ENCODE measurements at places on chromosomes 6 and 20.

- no peak for DNase-seq
Observed at GRCh38 chr20:19996917-19997316, 20.2 kb upstream of the NAA20 start.

- no peak for DNase-seq
Observed at GRCh38 chr6:142735204-142735603, 209.8 kb downstream of the HIVEP2 start.

DNA sequence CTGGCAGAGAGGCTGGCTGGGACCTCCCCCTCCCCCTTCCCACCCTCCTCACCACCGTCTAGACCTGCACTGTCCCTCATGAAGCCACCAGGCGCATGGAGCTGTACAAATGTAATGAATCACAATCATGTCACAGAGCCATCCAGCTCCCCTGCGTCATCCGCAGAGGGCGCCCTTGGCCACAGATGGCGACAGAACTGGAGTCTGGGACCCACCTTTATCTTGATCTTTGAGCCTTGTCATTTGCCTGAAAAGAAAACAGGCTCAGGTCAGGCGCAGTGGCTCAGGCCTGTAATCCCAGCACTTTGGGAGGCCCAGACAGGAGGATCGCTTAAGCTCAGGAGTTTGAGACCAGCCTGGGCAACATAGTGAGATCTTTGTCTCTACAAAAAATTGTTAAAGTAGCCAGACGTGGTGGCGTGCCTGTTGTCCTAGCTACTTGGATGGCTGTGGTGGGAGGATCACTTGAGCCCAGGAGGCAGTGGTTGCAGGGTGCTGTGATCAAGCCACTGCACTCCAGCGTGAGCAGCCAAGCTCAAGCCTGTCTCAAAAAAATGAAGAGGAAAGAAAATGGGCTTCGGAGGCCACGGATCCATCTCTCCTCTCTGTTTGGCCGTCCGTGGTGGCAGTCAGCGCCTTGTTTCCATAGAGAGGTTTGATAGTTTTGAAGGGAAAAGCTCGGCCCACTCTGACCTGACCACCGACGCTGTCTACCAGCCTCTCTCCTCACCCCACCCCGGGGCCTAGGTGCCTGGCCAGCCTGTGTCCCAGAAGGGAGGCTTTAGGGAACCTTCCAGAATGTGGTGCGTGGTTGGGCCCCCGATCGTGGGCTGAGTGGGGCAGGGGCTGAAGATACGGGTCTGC lies 6.2 kb downstream of the COL9A3 start:
- no peak for DNase-seq

DNA sequence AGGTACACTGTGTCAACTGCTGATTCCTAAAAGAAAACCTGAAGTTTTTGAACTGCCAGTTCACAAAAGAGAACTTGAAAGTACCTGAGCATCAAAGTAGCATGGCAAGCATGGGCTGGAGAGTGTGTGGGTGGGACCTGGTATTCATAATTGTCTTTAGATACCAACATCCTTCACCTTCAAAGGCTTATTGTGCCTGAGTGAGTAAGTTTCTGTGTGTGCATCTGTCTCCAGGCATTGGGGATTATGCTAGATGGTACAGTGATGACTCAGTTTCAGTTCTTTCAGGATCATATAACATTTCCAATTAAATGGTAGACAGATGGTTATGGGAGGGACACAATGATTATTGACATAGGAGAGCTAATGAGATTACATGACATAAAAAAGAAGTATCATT lies 238.5 kb downstream of the ZFAND3 start:
- DNase-seq: peak; percentile 16

DNA sequence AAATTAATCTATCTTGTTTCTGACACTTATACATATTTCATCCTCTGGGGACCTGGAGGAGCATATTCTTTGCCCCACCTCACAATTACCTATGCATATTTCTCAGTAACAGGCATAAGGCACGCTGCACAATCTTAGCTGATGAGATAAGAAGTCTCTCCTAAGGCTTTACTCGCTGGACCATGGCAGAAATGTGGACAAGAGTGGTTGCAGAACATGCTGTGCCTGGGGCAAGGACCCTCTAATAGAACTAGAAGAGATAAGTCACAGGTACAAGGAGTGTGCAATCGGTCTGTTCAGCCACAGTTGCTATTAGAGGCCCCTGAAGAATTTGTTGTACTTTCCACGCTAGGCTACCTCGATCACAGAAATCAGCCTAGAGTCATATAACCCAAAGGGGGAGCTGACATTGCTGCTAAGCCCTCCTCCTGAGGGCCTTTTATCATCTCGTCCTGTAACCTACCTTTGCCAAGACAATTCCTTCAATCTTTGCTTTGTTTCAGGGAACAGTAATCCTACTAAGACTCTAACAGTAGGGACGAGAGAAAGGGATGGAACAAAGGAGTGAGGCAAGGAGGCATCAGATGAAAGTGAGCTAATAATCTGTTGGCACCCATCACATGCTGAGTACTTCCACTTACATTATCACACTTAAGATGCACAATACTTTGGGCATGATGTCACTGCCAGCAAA lies 16.1 kb upstream of the DEFB129 start:
- no peak for DNase-seq

DNA sequence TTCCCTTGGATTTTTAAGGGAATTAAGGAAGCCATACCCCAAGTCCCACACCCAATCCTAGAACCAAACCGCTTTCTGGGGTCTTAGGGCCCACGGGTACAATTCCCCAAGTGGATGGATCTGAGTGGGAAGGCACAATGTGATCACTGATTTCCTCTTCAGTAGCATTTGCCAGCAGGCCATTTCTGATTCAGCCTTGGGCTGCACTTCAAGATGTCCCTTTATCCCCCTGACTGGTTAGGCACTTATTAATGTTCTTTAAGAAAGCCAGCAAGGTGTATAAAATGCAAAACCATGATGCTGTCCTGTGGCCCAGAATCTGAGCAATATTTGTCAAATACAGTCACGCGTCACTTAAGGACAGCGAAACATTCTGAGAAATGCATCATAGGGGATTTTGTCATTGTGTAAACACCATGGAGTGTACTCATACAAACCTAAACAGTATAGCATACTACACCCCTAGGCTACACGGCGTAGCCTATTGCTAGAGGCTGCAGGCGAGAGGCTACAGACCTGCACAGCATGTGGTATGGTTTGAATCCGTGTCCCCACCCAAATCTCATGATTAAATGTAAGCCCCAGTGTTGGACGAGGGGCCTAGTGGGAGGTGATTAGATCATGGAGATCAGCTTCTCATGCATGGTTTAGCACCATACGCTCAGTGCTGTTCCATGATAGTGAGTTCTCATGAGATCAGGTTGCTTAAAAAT lies 234.2 kb downstream of the NRN1 start:
- no peak for DNase-seq

DNA sequence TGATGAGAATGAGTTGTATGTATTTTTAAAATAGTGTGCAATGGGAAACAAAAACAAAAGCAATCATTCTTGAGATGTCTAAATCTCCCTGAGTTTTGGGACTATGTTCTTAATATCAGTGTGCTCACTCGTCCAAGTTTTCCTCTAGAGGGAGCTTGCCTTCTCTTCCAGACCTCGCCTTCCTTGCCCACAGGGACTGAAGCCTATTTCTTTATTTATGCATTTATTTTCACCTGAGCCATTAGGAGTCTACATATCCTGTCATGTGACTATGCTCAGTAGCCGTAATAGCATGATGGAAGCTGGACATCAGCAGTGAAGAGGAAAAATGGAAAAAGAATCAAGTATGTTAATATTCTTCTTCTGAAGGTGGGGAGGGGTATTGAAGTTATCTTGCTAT lies 131.2 kb downstream of the SH3BGRL2 start:
- DNase-seq: no peak

GRCh38 chr6:34867484-34867883 lies 20.4 kb downstream of the TAF11 start:
- DNase-seq: no peak

DNA sequence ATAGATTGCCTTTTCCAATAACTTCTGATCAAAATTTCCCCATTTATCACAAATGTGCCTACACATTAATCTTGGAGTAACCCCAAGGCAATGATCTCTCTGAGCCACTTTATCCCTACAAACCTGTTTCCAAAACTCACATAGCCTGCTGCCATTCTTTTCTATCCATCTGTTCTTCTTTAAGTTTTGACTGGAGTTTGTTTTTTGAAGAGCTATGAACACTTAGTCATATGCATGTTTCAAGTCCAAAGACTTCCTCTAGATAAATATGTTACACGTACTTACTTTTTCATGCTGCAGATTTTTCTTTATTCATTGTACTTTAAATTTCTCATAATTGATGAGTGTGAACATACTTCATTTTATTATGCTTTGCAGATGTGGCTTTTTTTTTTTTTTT lies 488.9 kb upstream of the CITED2 start:
- DNase-seq: no peak

GRCh38 chr6:83430611-83431544 lies at the start of gene ME1:
TSS of gene ME1 (minus strand) at chr6:83431051. CDS start at chr6:83430954, 97 bp downstream.
- peak; percentile 13 for DNase-seq

DNA sequence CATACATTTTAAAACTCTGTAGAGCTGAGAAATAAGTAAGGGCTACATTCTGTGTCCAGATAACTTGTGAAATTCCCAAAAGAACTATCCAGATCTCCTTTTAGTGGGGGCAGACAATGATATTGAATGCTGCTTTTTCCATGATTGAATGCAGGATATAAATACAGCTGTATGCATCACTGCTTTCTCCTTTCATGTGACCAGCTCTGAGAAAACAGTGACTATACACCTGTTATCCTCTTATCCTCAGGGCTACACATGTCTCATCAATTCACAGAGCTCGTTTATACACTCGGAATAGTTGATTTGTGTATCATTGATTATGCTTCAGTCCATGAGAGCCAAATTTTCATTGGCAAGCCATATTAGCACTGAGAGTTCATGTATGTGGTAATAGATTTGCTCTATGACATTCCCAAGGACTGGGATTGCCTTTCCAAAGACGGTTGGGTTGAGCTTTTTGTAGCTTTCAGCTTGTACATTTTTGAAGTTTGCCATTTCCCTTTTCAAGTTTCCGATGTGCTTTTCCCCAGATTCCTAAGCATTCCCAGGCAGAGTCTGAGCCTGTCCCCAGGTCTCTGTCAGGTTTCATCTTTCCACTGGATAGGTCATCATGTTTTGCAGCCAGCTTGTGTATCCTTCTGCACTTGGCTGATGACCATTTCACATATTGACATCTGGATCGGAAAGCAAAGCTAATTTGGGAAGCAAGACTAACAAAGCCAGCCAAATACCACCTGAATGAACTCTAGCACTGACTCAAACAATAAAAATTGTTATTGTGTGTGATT lies 97.7 kb downstream of the RFX6 start:
- DNase-seq: no peak

GRCh38 chr6:36463676-36464075 lies 20.9 kb downstream of the KCTD20 start:
- DNase-seq: no peak

DNA sequence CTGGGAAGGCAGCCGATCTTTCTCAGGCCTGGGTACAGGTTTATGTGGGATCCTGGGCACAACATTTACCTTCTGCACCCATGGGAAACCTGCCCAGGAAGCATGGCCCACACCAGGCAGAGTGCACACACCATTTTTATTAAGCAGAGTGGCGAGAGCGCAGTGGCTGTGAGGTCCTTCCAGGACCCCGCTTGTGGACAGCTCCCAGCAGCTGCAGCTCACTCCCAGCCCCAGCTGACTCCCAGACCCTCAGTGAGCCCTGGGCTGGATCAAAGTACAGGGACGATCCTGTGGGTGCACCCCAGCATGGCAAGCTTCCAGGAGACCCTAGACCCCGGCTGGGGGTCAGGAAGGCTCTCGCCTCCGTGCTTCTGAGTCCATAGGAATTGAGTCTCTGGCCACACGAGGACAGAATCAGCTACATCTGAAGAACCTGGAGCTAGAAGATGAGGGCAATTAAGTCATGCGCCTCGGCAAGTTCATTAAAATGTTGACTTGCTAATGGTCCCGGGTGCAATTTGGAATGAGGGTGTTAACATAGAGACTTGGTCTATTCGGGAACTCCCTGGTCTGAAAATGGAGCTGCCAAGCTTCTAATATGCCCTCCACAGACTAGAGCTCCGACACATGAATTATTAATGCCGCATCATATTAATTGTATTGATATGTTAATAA lies 65.4 kb upstream of the SLCO4A1 start:
- no peak for DNase-seq

GRCh38 chr6:148973538-148974208 lies 226.8 kb downstream of the UST start:
- DNase-seq: no peak

- DNase-seq: no peak
Observed at GRCh38 chr6:116564921-116565872, 6.1 kb upstream of the RWDD1 start.

DNA sequence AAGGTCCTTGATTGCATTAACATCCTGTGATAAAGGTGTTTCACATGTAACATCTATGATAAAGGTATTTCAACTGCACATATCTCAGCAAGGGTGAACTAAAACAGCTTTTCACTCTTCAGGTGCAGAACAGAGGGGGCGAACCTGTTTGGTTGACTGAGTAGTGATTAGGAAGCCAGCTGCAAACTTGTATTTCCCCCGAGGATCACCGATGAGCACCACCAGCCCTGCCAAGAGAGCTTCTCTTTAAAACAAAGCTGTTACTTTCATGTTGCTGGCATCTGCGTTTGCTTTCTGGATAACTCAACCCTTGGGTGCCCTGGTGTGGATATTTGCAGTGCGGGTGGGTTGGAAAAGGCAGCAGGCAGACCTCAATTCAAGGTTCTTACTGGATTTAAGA lies 39.6 kb downstream of the JAG1 start:
- no peak for DNase-seq

DNA sequence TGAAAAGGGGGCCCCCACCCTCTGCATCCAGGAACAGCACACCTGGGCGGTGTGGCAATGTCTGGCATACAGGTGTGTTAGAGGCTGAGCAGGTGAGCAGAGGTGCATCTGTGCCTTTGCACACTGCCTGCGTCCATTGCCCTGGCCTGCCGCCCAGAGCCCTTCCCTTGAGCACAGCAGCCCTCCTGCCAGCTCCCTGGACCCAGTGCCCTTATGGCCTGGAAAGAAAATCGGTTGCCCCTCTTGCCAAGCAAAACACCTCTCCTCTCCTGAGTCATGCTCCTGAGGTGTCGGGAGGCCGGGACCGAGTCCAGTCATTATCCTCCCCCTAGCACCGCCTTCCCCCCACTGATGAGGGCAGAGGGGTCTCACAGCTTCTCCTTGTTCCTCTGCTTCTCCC lies 259.9 kb downstream of the SMOC2 start:
- no peak for DNase-seq

DNA sequence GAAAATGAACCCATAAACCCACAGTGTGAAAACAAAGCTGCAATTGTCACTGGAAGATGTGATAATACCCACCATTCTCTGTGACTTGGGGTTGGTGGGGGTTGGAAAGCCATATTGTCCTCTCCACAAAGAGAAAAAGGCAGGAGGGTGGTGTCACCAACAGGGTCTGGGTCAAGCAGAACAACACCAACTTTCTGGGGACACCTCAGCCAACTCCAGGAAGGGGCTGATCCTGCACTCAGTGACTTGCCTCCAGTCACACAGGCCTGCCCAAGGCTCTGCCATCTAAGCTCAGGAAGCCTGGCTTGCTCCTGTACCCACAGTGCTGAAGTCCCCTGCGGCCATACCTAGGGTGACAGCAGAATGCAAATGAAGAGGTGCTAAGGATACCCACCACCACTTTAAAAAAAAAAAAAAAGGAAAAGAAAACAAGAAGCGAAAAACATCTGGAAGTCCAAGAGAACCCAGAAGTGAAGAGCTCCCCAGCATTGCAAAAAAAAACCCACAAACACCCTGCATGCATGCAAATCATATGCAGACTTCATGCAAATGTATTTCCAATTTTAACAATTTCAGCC lies 110.6 kb downstream of the PREX1 start:
- DNase-seq: no peak
